ENCODE measurements at places on chromosomes 2 and 18.

GRCh38 chr2:101463911-101464641 is 10.8 kb downstream of the RFX8 start:
- DNase-seq: no peak

GRCh38 chr18:50527636-50528307 is 32.1 kb upstream of the MAPK4 start:
- DNase-seq: no peak

DNA sequence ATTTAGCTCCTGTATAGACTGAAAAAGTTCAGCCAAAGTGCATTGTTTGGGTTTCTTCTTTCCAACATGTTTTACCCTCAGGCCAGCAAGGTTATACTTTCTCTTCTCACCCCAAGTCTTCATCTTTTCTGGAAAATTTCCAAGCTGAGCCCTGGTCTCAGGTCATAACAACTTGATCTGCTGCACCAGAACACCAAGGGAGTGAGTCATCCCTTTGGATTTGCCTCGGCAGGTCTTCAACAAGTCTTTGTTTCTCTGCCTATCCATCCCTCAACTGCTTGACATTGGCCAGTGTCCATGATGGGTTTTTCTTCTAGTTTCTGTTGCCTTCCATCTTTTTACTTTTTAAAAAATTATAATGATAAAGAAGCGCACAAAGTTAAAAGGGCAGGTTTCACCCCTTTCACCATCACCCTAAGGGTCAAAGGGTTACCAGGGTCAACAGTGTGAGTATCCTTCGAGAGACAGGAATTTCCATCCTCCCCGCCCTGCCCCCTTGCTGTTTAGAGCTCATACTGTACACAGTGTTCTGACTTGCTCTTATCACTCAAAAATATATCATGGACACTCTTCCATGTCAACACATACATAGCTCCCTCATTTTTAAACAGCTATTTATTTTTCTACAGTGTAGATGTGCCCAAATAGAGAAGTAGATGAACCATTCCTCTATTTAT is 5.7 kb upstream of the SPATS2L start:
- DNase-seq: no peak

DNA sequence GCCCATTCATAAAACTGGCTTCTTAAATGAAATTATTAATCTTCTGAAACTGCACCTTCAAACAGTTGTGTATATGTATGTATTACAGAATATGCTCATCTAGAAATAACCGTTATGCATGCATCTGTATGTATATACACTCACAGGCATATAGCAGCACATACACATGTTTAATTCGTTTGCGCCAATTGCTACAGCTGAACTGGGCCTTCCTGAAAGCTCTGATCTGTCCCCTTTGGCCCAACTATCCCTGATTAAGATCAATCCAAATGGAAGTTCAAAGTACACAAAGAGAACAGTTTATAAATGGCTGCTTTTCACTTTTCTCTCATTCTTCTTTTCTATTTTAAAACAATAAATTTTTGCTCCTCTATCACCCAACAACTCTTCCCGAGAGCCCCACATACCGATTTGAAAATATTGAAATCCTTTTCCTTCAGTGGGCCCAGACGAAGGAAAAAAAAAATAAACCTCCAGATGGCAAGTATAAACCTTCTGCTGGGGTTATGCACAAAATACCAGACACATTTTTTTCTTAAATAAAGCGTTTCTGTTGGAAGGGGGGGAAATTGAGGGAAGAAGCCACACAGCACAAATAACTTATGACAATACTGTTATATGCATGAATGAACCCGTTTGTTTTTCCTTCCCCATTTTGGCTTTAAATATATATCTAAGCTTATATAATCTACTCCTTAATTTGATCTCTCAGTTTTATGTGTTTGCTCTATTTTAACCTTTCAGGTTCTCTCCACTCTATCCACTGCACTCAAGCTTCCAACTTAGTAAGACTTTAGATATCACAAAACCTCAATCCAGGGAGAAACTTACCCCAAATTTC is 267.3 kb downstream of the TCF4 start:
- DNase-seq: no peak

GRCh38 chr18:35089891-35090550 is 48.8 kb downstream of the MAPRE2 start:
- DNase-seq: no peak

DNA sequence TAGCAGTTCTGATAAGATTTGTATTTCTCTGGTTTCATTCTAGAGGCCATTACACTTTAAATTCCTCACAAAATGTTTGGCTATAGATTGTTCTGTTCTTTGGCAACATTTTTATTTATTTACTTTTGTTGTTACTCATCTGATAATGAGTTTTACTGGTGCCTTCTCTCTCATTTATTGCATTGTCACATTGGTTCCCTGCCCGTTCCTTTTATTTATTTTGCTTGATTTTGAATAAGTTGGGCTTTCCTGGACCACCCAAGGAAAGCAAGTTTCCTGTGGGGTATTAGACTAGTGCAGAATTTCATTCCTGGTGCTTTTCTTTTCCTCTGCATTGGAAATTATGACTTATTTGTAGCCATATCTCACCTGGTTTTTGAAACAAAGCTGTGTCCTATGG is 232.0 kb downstream of the SOCS6 start:
- DNase-seq: no peak

DNA sequence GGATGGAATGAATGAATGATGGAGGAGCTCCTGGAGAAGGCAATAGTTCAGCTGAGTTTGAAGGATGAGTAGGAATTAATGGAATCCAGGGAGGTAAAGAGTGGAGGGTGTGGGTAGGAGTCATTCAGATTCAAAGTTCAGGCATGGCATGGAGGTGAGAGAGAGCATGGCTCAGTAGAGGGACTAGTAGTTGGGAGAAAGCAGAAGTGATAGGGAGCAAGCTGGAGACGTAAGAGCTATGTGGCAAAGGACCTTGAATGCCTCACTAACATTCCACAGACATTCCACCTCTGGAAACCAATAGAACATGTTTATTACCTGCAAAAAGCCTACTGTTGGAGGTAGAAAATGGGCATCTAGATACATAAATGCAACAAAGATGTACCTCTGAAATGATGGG is 170.1 kb downstream of the HAUS1 start:
- DNase-seq: no peak

GRCh38 chr2:14288016-14288415 is 344.5 kb upstream of the LRATD1 start:
- no peak for DNase-seq

- no peak for DNase-seq
These were observed 3.0 kb upstream of the ADRA2B start for GRCh38 chr2:96119389-96119751.

DNA sequence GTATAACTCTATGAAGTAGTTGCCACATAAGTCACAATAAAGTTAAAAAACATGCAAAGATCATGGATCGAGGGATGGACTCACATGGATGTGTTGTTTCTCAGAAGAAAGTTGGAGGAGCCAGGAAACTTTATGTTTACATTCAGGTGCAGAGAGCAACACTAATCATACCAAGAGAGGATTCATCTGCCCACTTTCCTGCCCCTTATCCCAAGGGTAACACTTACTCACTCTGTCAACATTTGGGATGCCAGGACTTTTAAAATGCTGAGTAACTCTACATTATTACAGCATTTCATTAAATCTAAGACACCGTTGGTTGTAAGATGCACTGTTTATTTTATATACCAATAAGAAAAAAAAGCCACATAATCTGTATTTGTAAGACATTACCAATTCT is 170.4 kb downstream of the KCNE4 start:
- no peak for DNase-seq

DNA sequence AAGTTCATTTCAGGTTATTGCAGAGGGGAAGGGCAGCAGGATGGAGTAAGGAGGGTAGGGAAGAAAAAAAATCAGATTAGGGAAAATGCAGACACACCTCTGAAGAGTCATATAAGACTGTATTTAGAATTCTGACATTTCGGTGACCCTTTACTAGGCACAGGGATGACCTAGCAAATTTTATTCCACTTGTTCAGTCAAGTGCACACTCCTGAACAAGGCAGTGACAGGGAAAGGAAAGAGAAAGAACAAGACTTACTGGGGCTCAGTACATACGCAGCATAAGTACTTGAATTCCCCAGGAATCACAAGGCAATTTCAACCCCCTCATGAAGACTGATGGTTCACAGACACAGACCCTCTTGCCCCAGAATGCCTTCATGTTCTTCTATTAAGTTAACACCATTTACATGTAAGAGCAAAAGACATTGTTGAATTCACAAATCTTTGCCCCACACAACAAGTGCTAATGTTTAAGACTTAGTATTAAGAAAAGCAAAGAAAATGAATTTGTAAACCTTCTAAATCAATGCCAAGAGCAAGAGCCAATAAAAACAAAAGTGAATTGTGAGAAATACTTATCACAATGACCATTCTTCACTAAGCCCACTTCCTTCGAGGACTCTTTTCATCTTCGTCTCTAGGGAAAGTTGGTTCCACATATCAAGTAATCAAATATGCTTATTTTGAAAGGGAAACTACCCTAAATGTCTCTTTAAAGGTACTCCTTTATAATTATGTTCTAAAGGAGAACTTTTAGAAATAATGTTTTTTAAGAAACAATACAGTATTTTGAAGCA is 47.0 kb downstream of the COBLL1 start:
- no peak for DNase-seq

GRCh38 chr18:27583466-27583865 is 398.4 kb upstream of the CHST9 start:
- DNase-seq: no peak

- DNase-seq: no peak
These were observed 19.0 kb upstream of the CCNYL1 start for GRCh38 chr2:207692206-207693065.

DNA sequence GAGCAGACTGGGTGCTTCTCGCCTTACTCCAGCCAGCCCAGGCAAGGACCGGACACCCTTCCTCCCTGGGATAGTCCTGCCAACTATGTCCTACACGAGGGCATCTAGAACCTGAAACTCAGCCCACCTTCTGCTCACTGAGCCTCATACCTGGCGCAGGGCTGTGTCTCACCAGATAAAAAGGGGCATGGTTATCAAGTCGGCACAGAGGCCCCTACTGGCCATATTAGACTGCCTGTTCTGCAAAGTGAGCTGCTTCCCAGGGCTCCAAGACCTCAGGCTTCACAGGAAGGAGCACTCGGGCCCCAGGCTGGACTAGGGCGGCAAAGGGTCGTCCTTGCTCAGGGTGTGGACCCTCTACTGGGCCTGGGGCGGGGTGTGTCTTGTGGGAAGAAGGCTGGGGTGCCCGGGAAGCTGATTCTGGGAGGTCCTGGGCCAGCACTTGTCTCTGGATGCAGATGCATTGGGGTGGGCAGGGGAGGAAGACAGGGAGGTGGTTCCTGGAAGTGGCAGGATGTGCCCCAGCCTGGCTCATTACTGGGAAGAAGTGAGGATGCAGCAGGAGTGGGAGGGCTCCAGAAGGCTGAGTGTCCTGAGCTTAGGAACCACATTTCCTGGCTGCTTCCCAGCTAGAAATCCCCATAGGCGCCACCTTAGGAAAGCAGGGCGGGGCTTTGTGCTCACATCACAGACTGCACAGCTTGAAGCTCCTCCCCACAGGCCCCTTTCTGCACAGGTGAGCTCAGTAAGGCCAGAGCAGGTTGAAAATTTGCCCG is 19.6 kb downstream of the EHD3 start:
- DNase-seq: no peak

GRCh38 chr18:78517973-78518372 is 461.6 kb upstream of the SALL3 start:
- no peak for DNase-seq

- DNase-seq: no peak
These were observed 7.7 kb upstream of the HS6ST1 start for GRCh38 chr2:128326346-128326745.

DNA sequence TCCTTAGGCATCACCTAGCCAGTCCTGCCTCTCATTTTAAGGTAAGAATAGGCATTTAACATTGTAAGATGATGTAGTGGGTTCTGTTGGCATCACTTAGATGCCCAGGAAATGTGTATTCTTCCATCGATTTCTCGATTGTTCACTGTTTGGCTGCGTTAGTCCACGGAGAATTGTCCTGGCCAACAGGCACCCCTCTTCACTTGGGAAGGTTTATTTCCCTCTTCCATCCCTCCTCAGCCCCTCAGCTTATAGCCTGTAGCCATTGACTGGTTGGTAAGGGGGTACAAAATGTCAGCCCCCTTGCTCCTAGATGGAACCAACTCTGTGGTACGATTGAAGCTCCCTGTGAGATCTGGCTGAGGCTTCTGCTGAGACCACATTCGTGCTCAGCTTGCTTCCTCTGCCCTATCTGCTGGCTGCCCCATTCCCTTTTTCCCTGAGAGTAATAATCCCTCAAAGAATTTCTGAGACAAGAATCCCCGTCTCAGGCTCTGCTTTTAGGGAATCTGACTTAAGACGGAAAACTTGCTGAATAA is 43.4 kb downstream of the PLEKHA3 start:
- DNase-seq: no peak
